RCC 7860 (cell line): ENCODE measurements at places on chromosomes 5 and 9.

DNA sequence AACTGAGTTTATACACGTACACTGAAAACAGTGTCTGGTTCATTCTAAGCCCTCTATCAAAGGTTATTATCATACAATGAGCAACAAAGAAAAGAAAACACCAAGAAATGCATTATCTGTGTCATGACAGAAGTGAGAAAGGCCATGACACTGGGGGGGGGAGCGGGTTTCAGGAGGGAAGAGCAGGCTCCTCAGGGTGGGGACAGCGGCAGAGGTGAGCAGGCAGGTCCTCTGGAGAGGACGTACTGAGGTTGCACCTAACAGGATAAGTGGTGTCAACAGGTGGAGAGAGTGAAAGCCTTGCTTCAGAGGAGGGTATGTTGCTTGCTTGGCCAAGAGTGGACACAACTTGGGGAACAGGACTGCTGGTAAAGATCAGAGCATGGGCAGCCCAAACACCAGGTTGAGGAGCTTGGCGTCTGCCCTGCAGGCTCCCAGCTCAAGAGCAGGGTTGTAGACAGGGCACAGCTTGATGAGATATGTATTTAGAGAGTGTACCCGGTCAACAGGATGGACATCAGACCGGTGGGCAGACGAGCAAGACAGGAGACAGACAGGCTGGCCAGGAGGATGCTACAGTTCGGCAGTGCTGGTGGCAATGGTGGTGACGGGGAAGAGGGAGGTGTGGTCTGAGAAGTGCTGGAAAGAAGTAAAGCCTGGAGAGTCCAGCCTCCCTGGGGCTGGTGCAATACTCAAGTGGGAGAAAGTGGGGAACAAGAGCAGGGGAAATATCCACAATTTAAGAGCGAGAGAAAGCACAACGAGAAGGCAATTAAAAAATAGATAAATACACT is 10.3 kb downstream of the WHRN start:
- no peak for DNase-seq

GRCh38 chr5:131259326-131259725 is 4.5 kb upstream of the CDC42SE2 start:
- DNase-seq: no peak

GRCh38 chr5:34521628-34522290 is 134.4 kb upstream of the RAI14 start:
- no peak for DNase-seq

GRCh38 chr9:114908104-114908622 is 22.2 kb downstream of the TNFSF8 start:
- DNase-seq: peak; percentile 68

- no peak for DNase-seq
Measured at GRCh38 chr9:134336924-134337323, 10.7 kb downstream of the RXRA start.

DNA sequence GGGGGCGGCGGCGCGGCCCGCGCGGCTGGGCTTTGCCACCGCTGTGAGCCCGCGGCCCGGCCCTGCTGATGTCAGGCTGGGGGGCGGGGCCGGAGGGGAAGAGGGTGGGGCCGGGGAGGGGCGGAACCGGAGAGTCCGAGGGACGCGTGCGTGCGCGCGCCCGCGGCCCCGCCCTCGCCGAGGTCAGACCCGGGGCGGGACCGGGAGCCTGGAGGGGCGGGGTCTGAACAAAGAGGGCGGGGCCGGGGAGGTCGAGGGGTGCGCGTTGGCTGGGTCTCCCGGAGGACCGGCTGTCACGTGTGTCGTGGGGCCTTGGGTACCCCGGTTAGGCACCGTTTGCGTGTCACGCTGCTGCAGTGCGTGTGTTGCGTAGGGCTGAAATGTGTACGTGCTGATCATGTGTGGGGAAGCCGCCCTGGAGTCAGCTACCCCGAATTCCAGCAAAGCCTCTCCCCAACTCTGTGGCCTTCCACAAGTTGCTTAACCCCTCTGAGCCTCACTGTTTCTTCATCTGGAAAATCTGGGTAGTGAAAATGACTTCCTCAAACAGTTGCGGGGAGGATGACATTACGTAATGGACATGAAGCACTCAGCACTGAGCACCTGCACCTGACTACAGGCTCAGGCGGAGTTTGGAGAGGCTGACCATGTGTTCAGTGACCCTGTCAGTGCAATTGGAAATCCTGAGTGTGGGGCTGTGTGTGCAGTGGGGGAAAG is at the start of gene RALGDS:
Gene RALGDS, minus strand, starts transcription at position 43 of the 717 bp plus-strand sequence. CDS start 86 bp downstream, outside the sequence.
- peak; percentile 49 for DNase-seq

- no peak for DNase-seq
Measured at GRCh38 chr5:37575541-37576489, 196.7 kb downstream of the WDR70 start.

DNA sequence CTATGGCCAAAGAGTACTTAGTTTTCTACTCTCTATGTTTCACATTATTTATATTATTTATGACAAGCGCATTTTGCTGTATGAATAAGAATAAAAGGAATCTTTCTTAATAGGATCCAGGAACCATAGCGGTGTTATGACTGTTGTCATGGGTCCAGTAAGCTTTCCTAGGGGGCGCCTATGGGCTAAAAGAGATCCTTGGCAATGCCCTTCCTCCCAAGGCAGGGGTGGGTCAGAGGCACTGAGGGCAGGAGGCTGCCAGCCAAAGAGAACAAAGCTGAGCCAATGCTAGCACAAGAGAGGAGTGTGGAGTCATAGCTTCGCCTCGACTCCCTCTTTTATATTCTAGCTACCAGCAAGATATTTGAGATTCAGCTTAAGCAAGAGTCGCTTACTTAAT is 98.4 kb upstream of the GNAQ start:
- DNase-seq: peak; percentile 21

DNA sequence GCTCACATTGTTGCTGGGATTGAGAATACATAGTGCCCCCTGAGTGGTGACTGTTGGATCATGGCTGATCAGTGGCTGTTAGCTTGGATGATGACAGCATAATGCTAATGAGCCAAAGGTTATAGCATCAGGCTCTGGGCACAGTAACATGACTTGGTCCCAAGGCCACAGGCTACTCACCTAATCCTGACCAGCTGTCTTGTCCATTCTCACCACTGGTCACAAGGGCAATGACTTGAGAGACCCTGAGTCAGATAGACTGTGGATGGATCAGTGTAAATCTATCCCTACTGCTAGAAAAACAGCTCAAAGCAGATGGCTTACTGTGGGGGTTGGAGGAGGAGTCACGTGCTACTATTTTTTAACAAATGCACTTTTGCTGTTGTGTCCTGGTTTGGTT is 74.7 kb downstream of the AOPEP start:
- peak; percentile 44 for DNase-seq

DNA sequence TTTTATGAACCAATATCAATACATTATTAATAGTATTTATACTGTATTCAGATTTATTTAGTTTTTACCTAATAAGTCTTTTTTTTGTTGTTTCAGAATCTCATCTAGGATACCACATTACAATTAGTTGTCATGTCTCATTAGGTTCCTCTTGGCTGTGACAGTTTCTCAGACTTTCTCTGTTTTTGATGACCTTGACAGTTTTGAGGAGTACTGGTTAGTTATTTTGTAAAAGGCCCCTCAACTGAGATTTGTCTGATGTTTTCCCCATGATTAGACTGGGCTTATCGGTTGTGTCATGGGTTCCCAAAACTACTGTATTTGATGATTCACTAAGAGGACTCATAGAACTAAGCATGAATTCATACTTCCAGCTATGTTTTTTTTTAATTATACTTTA is 56.3 kb downstream of the RNF180 start:
- no peak for DNase-seq

DNA sequence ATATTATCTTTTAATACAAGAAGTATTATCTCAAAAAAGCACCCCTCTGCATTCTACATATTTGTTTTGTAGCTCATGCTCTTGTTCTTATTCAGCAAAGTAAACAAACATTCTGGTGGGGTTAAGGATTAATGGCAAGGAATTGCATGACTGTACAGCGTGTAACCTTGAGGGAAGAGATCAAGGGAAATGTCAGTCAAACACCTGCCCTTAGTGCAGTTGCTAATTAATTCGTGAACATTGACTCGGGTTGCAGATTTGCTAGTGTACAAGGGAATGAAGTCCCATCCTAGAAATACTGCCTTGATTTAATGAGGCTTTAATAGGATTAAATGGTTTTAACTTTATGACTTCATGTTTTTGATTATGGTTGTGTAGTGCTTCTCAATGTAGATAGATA is 1758.1 kb downstream of the MAT2B start:
- DNase-seq: no peak

DNA sequence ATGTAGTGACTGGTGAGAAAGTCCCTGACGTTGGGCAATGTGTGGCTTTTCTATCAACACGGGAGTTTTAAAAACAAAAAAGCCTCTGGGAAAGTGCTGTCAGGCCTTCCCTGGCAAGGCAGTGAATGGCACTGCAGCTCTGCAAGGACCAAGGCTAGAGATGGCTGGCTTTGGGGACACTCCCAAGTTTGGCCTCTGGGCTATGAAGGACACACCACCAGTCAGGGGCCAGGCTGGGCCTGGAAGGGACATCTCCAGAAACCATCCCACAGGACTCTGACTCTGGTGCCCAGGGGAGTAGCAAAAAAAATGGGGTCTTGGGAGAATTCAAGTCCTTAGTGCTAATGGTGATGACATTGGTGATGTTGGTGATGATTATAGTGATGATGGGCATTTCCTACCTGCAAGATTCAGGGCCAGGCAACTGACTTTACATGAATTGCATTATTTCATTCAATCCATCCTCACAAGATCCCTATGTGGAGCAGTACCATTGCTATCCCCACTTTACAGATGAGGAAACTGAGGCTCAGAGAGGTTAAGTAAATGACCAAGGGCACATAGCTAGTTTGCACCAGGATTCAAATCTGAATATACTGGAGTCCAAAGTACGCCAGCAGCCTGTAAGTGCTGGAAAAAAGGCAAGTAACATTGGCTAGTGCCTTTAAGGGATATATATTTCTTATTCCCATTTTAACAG is 2.6 kb upstream of the PPARGC1B start:
- no peak for DNase-seq

DNA sequence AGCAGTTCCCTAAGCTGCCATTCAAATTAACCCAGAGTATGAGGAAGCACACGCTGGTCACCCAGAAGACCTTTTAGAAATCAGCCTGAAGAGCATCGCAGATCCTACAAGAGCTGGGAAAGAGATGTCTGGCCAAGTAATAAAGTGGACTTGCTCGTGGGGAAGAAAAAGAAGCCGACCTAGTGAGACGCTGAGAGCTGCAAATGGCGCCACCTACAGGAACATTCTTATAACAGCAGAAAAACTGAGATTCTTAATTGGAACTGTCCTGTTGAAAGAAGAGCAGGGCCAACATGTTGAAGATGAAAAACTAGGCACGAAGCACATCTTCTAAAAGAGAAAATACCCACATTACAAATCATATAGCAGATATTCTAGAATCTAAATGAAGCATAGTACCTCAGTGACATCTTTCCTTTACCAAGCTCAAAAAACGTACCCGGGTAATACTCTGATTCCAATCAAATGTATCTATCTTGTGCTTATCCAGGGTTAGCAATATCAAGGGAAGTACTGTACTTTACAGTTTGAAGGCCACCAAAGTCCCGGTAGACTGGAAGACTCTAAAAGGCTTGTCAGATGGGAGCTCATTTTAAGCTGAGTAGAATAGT is 3.9 kb upstream of the GNAQ start:
- DNase-seq: peak; percentile 70

DNA sequence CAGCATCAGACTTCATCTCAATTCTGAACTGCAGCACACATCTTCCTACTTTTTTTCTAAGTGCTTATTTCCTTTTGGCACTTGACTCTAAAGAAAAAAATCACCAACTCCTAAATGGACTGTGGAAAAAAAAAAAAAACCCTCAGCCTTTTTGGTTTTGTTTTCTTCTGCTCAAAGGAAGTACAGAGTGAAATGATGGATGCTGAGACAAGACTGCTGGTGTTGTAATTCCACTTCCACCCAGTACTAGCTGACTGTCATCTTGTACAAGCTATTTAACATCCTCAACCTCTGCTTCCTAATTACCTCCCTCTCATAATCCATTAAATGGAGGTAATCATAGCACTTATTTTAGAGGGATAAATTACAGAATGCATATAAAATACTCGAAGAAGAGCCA is 171.5 kb upstream of the GNA14 start:
- DNase-seq: no peak

DNA sequence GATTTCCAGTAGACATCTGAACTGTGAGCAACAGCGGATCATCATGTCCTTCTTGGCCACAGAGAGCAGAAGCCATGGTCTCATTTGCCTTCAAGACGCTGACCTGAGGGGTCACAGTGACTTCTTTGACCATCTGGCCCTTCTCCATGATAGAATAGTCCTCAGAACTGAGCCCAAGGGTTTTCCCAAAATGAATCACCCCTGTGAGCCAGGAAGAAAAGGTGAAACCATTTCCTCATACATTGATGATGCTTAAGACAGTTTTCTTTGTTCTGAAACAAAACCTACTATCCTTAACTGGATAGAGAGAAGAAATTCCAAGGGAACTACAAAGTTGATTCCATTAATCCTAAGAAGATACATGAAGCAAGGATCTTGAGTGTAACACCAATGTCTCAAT is 503.9 kb downstream of the CTNND2 start:
- no peak for DNase-seq

- DNase-seq: no peak
Measured at GRCh38 chr5:62273687-62274086, 32.3 kb upstream of the KIF2A start.

DNA sequence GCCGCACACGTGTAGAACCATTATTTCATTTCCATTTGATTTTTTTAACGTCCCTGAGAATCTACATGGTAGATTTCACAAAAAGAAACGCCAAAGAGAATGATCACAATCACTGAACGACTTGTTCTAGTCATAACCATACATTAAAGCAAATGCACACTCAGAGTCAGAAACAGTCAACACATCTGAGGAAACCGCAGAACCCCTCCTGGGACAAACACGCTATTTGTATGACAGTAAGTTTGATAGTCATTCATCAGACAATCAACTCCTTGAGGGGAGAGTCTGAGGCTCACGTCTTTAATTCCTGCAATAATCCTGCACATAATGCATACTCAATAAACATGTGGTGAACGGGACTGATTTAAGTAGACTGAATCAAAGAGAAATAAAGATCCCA is 129.2 kb downstream of the MED27 start:
- no peak for DNase-seq

- no peak for DNase-seq
Measured at GRCh38 chr5:6448622-6449464, at the start of gene UBE2QL1. Gene UBE2QL1 (plus strand): TSS chr5:6448859. CDS start chr5:6448894, 35 bp downstream.

- no peak for DNase-seq
Measured at GRCh38 chr5:125056671-125057485, 310.4 kb upstream of the ZNF608 start.

DNA sequence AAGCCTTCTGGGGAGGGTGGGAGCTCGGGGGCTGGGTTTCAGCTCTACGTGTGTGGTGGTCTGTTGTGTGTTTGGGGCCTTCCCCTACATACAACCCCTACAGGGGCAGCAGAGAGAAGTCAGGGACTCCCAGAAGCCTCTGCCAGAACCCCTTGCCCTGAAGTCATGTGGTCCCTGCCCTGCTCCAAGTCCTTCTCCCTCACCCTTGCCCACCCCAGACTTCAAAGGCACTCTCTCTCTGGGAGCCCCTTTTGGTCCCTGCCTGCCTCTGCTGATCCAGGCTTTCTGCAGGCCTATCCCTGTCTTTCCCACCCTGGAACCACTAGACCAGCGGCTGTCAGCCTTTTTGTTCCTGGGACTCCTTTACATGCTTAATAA is 61.1 kb upstream of the PSD2 start:
- DNase-seq: no peak
